HT-29 (cell line): ENCODE measurements at places on chromosomes 1 and 21.

DNA sequence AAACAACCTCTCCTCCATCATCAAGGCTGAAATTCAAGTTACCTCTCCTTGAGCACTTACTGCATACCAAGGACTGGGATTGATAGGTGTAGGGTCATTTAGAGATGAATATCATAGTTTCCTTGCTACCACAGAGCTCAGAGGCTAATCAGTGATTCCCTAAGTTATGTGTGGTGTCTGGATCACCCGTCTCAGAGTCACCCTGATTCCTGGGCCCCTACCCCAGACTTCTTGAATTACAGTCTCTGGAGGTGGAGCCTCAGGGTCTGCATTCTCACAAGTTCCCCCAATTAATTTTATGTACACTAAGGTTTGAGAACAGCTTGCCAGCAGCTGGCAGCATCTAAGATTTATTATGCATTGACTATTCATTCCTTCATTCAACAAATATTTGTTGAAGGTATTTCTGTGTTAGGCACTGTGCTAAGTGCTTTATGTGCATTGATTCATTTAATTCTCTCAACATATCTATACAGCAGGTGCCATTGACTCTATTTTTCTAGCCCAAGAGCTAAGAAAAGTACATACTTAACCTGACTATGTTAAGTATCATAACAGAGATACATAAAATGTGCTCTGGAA, 182.9 kb upstream of the FGGY start:
- no peak for DNase-seq

DNA sequence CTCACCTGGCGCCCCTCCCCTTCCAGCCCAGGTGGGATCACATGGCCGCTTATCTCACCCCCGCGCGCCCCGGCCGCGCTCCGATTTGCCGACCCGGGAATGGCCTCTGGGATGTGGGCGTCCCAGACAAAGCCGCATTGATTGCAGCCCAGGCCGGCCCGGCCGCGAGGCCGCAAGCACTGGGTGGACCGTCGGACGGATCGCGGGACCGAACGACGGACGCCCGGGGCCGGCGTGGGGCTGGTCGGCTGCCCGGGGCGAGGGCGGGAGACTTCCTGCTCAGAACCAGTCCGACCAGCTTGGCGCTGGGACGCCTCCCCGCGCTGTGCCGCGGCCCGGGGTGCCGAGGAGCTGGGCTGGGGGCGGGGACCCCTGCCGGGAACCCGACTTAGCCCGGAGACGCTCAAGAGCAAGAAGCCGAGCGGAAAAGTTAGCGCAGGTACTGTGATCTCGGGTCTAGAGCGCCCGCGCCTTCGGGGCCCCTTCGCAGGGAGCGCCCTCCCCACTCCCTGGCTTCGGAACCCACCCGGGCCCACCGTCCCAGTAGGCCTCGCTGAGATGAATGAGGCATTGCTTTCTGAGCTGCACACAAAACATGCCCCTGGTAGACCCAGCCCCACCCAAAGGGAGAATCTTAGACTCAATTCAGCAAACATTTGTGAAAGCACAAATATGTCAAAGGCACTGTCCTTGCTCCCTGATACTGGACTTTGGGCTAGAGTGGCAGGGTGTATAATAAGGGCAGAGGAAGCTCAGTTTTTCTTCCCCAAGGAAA, 415 bp upstream of the LAD1 start:
- peak; percentile 74 for DNase-seq

DNA sequence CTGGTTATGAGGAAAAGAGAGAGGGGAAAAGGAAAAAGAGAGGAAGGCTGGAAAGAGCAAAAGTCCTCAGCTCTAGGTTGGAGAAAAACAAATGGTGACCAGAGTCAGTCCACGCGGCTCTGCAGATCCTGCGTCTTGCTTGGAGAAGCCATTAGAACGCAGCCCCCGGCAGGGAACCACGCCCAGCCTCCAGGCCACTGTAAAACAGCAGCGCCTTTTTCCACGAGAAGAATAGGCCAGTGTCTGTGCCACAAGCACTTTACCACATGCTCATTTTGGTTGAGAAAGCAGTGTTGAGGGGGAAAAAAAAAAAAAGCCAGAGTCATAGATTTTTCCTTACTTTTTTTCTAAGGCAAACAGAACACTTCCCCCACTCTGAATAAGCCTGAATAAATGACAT, 846.9 kb upstream of the ADAMTS5 start:
- DNase-seq, result no peak

GRCh38 chr1:3698660-3699408, 46.5 kb downstream of the TP73 start:
- no peak for DNase-seq

DNA sequence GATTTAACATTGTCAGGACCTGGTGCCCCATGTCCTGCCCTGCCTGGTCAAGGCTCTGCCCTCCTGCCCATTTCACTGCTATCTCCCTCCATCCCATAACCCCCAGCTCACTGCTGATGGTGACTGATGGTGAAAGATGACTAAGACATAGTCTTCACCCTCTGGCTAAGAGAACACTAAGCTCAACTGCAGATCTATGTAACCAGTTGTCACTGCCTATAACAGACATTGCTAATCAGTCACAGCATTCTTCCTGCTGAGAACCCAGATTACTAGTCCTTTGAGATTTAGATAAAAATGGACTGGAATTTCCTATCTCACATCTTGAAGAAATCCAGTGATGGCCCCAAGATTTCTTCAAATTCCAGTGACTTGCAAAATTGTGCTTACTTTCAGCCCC, 8.0 kb upstream of the ZNF362 start:
- no peak for DNase-seq

DNA sequence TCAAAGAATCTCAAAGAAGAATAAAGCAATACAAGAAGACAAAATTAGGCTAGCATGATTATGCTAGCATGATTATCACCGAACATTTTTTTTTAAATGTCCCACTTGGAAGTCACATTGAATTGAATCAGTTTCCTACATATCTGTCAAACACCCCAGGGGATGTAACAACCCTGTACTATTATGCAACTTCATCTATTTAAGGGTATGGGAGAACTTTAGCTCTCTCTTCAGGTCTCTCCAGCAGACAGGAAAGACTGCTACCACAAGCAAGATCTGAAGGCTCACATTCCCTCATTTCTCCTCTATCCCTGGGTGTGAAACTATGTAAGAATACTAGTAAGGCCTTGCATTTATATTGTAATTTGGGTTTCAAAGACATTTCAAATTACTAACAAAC, 52.8 kb downstream of the EDEM3 start:
- DNase-seq, result no peak
